ENCODE measurements at places on chromosomes 3 and 15.

DNA sequence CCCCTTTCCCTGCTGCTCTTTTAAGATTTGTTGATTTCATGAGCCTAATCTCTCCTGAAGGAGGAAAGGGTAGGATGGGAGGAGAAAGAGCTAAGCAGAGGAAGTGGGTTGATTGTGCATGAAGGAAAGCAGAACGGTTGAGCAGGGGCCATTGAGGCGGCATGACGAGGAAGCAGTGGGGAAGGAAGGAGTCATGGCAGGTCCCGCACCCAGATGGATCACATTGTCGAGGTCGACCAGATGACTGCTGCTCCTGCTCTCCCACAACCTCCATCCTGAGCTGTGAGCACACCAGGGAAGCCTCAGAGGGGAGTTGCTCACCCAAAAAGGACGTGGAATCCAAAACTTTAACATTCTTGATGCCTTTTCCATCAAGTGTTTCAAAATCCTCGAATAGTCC is 42.8 kb downstream of the ABTB1 start:
- no peak for DNase-seq

DNA sequence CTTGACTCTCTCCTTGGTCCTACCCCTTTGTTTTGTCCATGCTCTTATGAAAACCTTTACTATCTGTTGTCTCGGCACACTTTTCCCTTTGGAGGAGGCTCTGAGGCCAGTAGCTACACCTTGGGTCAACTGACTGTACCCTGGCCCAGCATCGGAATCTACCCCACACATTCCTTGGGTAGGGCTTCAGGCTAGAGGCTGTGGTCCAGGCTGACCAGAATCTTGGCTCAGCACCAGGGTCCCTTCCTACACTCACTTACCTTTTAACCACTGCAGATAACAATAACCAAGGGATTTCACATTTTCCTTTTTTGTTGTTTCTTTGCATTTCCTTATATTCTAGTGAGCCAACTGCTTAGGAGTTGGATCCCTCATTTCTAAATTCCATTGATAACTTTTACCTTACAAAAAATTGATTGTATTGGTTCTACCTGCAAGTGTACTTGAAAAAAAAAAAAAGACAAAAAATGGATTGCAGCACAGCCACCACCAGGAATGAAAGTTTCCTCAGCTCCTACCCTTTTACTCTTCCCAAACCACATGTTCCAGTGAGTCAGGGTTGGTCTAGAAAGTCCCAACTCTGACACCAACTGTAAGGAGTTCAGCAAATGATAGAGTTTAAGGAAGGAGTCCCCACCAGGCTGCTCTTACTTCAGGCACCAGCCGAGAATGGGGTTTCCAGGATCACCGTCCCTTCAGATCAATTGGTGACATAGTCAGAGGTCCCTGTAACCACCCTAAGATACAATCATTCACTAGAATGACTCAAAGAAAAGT is 95.6 kb downstream of the FBLN2 start:
- DNase-seq = no peak

GRCh38 chr15:100229181-100230163 is 112.3 kb downstream of the ADAMTS17 start:
- no peak for DNase-seq

DNA sequence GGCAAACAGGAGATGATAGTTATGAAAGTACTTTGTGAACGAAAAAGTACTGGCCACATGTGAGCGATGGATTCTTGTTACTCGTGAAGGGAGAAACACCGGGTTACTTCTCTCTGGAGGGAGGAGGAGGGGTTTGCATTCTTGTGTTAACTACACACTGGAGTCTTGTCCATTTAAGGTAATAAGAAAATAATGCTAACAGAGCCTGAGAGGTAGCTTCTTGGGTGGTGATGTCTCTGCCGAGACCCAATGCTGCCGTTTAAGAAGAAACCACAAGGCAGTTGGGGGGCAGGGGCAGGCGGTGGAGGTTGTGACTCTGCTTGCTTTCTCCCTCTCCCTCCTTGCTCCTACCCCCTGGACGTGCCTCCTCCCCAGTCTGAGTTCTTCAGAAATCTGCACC is 100.9 kb upstream of the ROPN1 start:
- DNase-seq = no peak

DNA sequence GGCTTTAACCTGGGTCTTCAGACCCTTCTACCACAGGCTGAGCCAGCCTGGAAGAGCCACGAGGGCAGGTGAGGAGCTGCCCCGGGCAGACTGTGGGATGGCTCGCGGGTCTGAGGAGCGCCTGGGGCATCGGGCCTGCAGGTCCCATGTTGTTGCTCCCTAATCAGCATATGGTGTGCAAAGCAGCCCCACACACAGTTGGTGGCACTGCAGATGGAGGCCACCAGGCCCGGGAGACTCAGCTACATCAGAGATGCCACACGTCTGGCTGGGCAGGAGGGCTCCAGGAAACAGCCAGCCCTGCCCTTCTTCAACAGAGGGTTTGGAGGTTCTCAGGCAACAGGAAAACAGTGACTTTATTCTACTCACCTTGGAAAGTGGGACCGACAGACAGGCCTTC is 63.9 kb downstream of the XXYLT1 start:
- DNase-seq = no peak

- no peak for DNase-seq
Observed at GRCh38 chr3:175200391-175201095, 341.4 kb downstream of the NAALADL2 start.

GRCh38 chr3:187741403-187742350 is 3.6 kb downstream of the BCL6 start:
- DNase-seq = peak; percentile 62

DNA sequence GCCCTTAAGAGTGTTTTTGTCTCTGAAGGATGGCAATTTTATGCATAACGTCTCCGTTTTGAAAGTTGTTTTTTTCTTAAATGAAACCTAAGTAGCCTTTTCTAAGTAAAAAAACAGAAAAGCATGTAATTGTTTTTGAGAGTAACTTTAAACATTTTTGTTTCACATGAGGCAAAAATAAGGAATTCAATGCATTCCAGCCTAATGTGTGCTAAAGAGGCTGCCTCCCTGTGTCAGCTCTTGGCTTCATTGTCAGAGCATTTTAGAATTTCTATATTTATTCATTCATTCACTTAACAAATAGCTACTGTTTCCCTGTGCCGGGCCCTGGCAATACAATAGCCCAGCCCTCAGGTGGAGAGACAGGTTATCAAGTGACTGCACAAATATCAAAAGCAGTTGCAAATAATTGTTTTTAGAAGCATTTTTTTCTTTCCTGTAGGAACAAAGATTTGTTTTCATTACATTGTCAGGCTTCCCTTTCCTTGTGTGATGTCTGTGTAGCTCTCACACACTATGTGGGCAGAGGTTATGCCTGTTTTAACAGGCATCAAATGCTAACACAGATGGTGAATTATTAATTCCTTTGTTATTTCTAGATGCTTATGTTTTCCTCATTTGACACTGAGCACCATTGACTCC is 81.9 kb downstream of the CCK start:
- DNase-seq = no peak

DNA sequence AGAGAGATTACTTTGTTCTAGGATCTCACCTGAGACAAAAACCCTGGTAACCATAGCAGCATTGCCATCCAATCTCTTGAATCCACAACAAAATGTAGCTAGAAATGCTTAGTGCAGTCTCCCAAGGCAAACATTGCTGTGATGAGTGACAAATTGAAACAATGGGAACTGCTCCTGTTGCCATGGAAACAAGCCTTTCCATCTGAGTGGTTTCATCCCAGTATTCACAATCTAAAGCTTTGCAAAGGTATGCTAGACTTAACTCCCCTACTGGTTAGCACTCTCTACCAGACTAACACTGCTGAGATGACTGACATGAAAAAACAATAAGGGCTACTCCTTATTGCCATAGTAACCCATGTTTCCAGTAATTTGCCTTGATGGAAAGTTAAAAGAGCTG is 172.6 kb upstream of the CNTN3 start:
- no peak for DNase-seq

- no peak for DNase-seq
Observed at GRCh38 chr15:77538793-77539497, 93.8 kb downstream of the LINGO1 start.

- DNase-seq = no peak
Observed at GRCh38 chr3:42520336-42520735, 17.9 kb downstream of the VIPR1 start.

GRCh38 chr15:83100097-83100646 is 7.3 kb upstream of the TM6SF1 start:
- no peak for DNase-seq

GRCh38 chr3:107201146-107201545 is 176.1 kb upstream of the CCDC54 start:
- no peak for DNase-seq

- no peak for DNase-seq
Observed at GRCh38 chr15:45871121-45871855, 236.5 kb downstream of the SQOR start.

DNA sequence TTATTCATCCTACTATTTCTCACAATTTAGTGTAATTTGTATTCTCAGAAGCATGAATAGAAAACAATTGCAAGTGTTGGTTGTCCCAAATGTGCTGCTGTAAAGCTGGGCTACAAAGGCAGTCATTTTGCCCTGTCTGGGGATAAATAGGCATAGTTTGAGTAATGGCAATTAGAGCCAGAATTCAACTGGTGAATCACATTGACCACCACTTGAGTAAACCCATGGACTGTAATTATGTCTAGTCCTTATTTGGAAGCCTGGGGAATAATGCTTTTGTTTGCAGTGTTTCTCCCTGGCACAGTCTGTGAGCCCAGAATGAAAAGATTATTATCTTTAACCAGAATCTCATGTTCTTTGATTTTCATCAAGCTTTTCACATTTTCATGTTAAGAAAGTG is 30.5 kb upstream of the CHL1 start:
- no peak for DNase-seq

- peak; percentile 3 for DNase-seq
Observed at GRCh38 chr3:194711913-194712312, 26.2 kb downstream of the FAM43A start.

GRCh38 chr3:68060191-68060590 is 405.8 kb upstream of the SUCLG2 start:
- no peak for DNase-seq

DNA sequence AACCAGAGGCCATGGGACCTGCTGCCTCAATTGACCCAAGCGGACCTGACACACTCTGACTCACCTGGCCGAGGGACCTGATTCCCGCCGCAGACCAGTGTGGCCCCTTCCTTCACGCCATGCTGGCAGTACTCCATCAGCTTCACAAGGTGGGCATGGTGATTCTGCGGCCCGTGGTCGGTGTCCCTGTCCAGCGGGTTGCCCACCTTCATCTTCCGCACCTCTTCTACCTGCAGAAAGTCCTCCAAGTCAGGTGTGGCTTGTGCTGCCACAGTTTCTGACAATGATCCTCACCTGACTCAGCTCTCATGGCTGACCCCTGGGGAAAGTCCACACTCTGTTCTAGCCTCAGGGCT is 25.9 kb upstream of the SLC41A3 start:
- DNase-seq = no peak

DNA sequence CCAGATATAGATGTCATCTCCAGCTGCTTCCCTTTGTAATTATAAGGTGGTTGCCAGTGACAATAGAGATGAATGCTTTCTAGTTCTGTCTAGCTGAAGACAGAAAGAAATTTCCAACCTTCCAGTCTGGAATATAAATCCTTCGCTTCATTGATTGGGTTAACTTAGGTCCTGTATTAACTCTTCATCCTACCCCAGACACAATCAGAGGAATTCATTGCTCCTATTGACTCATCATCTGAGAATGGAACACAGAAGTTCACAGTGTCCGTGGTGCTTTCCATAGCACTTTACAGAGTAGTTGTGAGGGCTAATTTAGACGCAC is 241.4 kb downstream of the NFKBIZ start:
- DNase-seq = no peak

DNA sequence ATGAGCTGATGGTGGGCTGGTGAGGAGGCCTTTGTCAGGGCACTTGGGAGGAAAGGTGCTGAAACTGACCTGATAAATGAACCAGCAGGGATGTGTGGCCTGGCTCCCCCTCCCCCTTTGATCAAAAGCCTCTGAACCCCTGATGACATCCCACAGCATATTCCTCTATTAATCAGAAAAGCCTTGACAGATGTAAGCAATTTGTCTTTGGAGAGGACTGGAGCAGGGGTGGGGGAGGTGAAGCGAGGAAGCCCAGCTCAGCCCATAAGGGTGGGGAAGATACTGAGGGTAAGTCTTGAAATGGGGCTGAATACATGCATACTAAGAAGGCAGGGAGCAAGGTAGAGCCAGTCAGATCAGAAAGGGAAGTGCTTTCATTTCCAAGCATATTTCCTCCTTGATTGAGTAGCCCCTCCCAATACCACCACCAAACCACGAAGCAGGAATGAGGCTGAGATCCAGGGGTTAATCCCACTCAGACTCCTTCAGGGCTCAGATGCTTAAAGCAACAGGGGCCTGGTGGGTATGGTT is 34.7 kb upstream of the MRPS22 start:
- DNase-seq = no peak

GRCh38 chr3:194300382-194300758 is 50.8 kb downstream of the CPN2 start:
- DNase-seq = no peak

GRCh38 chr3:190339130-190339529 is 16.9 kb upstream of the CLDN1 start:
- DNase-seq = no peak

DNA sequence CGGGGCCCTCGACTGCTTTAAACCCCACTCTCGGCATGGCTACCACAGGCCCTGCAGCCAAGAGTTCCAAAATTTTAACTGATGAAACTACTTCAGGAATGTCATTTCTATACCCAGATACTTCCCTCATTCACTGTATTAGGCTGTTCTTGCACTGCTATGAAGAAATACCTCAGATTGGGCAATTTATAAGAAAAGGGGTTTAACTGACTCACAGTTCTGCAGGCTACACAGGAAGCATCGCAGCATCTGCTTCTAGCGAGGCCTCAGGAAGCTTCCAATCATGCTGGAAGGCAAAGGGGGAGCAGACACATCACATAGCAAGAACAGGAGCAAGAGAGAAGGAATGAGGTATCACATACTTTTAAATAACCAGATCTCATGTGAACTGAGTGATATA is 21.6 kb upstream of the ALCAM start:
- DNase-seq = no peak

- no peak for DNase-seq
Observed at GRCh38 chr3:108359011-108359410, 62.7 kb downstream of the HHLA2 start.

- DNase-seq = peak; percentile 12
Observed at GRCh38 chr3:54870423-54870822, 57.4 kb downstream of the LRTM1 start.

- DNase-seq = no peak
Observed at GRCh38 chr3:161405836-161406235, 34.5 kb upstream of the SPTSSB start.

DNA sequence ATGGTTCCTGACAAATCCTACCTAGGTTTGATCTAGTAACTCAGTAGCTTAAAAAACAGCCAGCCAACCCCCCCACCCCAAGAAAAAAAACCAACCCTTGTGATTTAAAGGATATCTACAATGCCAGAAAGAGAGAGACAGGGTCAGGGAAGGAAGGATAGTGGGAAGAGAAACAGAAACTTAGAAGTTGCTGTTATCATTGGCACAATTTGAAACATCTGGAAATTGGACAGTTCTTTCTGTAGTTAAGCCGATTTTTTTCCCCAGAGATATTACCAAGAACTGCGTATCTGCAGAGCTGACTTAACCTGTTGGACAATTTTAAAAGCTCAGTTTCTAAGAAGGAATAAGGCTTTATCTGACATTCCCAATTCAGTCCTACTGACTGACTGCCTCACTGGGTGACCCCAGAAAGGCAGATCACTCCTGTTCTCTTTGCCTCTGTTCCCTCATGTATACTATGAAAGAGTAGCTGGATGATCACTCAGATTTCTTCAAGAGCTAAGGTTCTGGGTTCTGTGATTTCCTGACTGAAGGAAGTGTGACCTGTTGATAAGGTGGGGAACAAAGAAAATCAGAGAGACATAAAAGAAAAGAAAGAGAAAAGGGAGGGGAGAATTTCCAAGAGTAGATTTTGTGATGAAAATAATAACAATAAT is 128.3 kb downstream of the MAP2K5 start:
- DNase-seq = no peak
